Frontal cortex (tissue), 4 donors: ENCODE measurements at places on chromosomes 5 and 9.

GRCh38 chr9:89642789-89643188 lies 38.0 kb downstream of the GADD45G start:
- no peak for DNase-seq

DNA sequence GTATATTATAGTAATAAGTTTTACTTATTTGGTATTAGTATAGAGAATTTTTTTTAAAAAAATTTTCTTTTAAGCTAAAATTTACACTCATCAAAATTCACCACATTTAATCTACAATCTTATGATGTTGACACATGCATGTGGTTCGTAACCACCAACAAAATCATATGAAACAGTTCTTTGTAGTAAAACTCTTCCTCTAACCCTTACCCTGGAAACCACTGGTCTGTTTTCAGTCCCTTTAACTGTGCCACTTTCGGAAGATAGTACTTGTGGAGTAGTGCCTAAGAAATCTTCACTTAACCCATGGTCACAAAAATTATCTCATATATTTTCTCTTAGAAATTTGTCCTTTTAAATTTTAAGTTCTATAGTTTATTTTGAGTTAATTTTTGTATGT lies 1498.8 kb downstream of the MAT2B start:
- no peak for DNase-seq

DNA sequence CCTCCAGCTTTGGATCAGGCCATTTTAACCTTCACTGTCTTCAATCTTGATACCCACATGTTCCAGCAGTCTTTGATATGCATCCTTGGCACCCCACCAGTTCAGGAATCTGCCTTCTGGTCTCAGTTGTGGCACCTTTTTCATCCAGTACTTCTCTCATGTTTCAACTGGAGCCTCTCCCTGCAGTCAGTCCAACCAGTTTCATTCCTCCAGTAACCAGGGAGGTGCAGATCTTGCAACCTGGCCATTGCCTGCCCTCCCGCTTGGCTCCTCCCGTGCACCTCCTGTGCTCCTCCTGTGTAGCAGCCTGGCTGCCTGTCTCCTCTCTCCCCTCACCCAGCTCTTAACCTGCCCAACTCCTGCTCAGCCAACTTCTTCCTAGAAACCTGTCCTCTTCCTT lies 20.2 kb downstream of the FUBP3 start:
- no peak for DNase-seq

DNA sequence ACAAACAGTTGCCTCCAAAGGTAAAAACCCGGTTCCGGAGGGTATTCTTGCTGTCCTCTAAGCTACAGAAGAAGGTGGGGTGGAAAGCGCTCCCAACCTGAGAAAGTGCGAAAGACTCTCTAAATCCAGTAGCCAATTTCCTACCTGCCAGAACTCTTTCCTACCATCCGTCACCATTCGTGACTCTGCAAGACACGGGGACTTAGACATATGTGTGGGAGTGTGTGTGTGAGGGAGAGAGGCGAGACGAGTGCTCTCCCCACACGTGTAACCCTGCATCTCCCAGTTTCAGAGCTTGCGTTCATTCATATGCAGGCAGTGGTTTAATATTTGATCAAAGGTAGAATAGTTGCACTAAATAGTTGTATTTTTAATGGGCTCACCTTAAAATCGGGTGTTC lies 473 bp upstream of the GABRA1 start:
- no peak for DNase-seq

- no peak for DNase-seq
Measured at GRCh38 chr5:145800181-145800580, 35.0 kb downstream of the PRELID2 start.

DNA sequence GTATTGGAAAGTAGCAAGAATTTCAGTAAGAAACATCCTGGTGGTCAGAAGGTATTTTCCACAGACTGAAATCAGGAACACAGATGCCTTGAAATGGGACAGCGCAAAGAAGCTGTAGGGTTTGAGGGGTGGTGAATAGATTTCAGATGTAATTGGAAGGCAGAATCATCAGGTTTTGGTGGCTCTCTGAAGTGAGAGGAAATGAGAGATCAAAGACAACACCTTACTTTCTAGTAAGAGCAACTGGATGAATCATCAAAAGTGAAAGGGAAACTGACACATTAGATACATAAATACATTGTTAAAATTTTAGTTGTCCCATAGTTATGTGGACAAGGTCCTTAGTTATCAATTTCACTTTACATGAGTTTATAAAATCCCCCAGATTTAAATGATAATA lies 188.2 kb upstream of the SLC27A6 start:
- DNase-seq = no peak

GRCh38 chr9:122382901-122383850 lies 12.4 kb downstream of the PTGS1 start:
- no peak for DNase-seq
